ENCODE measurements at places on chromosomes 4 and X.

- no peak for DNase-seq
Measured at GRCh38 chr4:15400226-15400625, 27.6 kb upstream of the C1QTNF7 start.

DNA sequence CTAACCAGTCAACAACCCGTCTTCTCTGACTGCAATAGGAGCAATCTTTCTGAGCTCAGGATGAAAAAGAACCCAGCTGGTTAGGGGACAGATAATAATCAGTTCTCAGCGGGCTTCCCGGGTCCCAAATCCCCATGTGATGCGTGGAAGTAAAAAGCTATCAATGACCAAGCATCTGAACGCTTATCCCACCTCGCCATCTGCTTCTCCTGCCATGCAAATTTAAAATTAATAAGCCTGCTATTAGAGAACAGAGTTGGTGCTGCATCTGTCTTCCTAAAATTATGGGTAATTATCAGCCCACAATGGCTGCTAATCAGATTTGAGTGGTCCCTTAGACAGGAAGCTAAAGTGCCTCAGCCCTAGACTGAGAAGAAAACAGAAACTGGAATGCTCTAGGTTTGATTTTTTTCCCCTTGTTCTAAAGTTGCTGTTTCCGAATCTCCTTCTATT, 37.5 kb downstream of the AFAP1 start:
- DNase-seq: no peak

DNA sequence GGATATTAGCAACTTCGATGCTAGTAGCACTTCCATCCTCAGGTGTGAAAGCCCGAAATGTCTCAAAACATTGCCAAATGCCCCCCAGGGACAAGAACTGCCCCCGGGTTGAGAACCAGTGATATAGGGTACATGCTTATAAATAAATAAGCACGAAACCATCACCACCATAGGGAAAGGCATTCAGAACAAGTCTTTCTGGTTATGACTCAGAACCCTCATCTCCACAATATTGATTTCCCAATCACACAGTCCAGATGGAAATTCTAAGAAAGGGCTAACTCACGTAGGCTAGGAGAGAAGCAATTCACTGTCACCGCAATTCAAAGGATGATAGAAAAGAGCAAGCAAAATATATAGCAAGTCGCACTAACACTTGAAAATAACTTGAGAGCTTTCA, 84.8 kb downstream of the ANOS1 start:
- DNase-seq: no peak

- DNase-seq: no peak
Measured at GRCh38 chr4:5204781-5205180, 153.5 kb downstream of the STK32B start.

GRCh38 chr4:166602068-166602467, 632.2 kb downstream of the SPOCK3 start:
- DNase-seq: no peak

- no peak for DNase-seq
Measured at GRCh38 chr4:8095956-8096689, 62.5 kb downstream of the ABLIM2 start.

DNA sequence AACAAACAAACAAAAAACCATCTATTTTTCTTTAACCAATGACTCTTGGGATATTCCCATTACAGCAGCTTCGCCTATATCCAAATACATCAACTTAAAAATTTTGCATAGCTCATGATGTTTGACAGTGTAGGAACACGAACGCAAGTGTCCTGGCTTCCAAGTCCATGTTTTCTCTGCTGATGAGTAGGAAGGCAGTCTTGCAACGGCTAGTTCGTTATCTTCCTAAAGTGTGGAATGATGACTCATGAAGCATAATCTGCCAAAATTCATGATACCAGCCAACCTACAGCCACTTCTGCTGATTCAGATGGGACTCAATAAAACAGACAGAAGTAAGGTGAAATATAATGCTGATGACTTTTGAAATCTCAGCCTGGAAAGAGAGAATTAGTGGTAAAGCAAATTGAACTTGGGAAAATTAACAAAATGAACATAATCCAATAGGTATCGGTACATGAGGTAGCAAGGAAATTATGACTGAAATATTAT, 6.4 kb upstream of the SEPTIN11 start:
- DNase-seq: peak; percentile 76

DNA sequence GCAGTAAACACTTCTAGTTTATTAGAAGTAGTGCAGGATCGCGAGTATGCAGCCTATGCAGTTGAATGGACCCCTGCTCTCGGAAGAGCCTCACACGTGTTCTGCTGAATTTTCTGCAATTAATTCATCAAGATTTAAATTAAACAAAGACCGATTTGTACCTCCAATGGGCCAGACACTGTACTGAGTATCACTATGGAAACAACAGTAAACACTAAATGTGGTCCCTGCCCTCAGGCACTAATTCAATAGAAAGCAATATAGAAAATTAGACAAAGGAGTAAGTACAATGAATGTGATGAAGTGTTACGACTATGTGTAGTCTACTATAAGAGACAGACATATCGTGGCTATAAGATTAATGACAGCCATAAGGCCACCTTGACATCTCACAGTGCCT, 740.3 kb upstream of the FRG1 start:
- no peak for DNase-seq

DNA sequence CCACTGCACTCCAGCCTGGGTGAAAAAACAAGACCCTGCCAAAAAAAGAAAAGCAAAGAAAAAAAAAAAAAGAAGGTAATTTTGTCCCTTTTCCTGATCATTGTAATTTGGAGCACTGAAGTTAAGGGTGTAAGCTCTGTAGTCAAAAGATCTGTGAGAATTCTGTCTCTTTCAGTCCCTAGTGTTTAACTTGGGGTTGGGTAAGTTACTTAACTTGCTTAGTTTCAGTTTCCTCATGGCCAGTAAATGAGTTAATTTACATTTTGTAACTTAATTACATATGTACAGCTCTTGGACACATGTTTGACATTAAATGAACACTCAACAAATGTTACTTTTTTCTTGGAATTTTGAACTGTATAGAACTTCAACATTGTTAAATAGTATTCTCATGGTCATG, 10.9 kb upstream of the UBE2K start:
- DNase-seq: no peak

DNA sequence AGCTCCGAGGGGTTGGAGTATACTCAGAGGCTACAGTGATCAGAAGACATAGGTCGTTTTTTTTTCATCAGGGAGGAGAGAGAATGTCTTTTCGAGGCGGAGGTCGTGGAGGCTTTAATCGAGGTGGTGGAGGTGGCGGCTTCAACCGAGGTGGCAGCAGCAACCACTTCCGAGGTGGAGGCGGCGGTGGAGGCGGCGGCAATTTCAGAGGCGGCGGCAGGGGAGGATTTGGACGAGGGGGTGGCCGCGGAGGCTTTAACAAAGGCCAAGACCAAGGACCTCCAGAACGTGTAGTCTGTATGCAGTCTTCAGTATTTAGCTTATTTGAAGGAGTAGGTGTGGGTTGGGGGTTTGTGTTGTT, 500 bp downstream of the GAR1 start:
- DNase-seq: no peak

GRCh38 chr4:41212616-41213203, 1.6 kb downstream of the APBB2 start:
- DNase-seq: peak; percentile 69

GRCh38 chrX:44010626-44011025, 37.4 kb upstream of the NDP start:
- no peak for DNase-seq

GRCh38 chr4:149735796-149736195, 79.8 kb downstream of the IQCM start:
- no peak for DNase-seq

DNA sequence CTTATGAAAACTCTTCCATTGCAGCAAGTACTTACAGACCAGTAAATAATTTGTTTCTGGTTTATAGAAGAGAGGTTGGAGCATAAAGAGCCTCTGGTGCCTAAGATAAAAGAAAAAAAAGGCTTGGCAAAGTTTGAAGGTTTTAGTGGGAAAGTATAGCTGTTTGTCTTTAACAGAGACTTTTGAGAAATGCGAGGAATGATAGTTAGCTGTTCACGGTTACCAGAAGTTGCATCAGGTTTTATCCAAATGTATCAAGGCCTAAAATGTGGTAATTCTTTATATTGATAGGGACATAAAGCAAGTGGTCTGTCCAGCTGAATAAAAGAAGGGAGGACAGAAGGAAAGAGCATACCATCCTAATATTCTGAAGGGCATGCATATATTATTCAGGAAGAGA, 29.3 kb downstream of the RAP1GDS1 start:
- peak; percentile 68 for DNase-seq

GRCh38 chr4:163109967-163110366, 56.7 kb downstream of the NAF1 start:
- DNase-seq: no peak

DNA sequence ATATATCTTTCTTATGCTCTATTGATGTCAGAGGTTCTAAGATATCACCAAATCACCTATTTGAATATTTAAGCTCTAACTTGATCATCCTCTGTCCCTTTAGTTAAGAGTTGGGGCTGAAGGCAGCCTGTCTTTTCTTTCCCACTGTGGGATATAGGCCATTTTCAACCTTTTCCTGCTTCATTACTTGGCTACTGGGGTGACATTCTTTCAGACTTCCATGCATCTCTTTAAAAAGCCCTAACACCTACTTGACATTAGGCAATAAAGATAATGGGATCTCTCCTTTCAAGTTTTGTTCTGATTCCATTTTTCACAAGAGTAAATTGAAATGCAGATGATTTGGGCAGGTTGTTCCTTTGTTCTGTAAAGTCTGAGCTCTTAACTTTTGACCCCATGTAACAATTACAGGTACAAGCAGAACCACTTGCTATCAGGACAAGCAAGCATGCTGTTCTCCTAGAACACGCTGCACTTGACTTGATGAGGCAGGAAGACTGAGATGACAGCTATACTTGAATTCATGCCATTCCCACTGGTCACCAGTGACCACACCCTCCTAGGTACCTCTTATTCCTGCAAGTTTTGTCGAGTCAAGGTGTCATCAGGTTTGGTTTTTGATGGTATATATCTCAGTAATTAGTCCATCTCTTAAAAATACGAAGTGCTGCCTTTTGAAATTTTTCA, 18.2 kb downstream of the HOPX start:
- DNase-seq: no peak

- no peak for DNase-seq
Measured at GRCh38 chr4:183146478-183146877, 47.4 kb downstream of the WWC2 start.

DNA sequence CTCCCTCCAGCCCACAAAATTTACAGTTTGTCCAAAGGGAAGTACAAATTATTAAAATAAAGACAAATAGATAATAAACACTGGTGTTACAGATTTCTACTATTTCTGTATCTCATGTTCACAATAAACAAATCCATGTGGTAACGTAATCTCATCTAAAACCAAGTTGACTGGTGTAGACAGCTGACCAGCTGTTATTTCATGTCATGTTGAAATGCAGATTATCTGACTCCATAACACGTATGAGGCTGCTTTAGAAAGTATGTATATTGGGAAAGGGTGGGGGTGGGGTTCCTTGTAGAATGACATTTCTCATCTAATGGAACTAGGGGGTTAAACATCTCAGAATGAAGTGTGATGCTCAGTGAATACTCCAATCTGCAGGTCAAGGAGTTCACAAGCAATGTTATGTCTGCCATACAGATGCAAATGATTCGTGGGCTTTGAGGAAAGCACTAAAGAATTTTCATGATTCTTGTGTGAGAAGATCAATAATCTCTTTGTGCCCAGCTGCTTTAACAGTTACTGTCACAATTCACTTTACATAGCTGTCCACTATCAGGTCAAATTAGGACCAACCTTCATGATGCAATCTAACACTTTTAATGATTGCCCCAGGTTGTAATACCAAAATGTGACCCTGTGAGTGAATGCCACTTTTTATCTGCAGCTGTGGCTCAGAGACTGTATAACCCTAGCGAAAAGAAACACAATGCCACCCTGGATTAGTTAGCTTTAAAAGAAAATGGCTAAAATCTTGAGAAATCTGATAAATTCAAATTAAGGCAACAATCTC, 114.0 kb downstream of the ENOX2 start:
- no peak for DNase-seq

- no peak for DNase-seq
Measured at GRCh38 chr4:39384563-39384962, 18.4 kb upstream of the RFC1 start.

GRCh38 chrX:150767475-150768131, 74.4 kb downstream of the MTMR1 start:
- DNase-seq: peak; percentile 74
